NCI-H345 (cell line): ENCODE measurements at places on chromosomes 5 and 9.

DNA sequence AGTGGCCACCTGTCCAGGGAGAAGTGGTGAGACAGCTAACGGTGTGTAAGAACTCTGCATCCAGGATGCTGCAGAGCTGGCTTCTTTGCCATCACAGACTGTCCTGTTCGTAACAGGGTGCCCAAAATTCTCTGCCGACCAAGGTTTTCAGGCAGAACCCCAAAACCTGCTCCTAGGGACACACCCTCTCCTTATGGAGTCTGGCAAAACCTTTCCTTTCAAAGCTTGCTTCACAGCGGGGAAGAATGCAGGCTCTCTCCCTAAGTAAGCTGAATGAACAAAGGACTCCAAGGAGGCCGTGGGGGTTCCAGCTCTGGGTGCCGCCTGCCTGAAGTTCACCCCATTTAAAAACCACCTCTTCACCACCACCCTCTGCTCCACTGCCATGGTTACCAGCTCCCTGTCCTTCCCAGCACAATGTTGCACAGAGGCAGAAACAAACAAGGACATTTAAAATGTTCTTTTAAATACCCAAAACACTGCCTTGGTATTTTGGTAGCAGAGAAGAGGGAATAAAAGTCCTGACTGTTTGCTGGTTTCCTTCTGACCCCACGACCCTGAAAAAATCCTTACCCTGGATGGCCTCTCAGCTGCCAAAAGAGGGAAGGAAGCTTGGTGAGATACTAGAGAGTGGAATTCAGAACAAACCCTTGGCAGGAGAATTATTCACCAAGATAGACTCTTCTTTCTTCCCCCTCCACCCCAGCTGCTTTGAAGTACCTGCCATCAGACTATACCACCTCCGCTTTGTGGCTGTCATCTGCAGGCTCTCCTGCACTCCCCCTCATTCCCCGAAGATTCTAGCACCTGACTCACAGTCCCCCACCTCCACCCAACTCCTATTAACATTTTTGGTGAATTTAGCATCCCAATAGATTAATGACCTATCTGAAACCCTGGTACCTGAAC lies 7.1 kb upstream of the KLF9 start:
- peak; percentile 20 for DNase-seq

- DNase-seq: no peak
Measured at GRCh38 chr5:32909207-32909606, 198.1 kb downstream of the NPR3 start.

DNA sequence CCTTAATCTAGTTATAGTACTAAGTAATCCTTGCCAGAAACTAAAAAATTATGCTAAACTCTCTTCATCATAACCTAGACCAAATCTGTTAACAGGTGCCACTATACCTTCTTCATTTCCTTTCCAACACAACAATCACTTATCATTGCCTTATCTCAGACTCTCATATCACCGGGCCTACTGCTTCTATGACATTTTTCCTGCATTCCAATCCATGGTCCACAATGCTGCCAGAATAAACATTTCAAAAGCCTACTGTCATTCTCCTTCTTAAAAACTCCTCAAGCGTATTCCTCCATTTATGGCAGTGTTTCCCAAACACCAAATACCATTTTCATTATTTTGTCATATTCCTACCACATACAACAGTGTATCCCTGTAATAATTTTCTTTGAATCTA lies 6.5 kb downstream of the PPP6C start:
- no peak for DNase-seq

- DNase-seq: no peak
Measured at GRCh38 chr5:122202952-122203351, 73.6 kb downstream of the ZNF474 start.

GRCh38 chr5:143057580-143057999 lies 287.4 kb downstream of the ARHGAP26 start:
- no peak for DNase-seq

DNA sequence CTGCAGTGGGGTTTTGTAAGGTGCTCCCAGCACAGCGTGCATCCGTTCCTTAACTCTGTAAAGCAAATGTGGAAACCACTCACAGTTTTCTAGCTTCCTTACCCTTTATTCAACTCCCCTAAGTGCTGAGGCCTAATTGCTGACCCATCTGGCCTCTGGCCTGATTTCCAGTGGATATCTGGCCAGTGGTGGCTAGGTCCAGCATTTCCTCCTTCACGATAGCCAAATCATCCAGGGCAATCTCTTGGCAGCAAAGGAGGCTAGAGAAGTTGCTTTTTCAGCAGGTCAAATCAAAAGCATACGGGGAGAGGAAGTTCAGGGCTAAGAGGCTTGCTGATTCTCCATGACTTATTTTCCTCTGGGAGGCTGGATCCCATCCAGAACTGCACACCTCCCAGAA lies 286.3 kb upstream of the VLDLR start:
- no peak for DNase-seq

- DNase-seq: no peak
Measured at GRCh38 chr9:112011051-112011620, 114.5 kb downstream of the UGCG start.

DNA sequence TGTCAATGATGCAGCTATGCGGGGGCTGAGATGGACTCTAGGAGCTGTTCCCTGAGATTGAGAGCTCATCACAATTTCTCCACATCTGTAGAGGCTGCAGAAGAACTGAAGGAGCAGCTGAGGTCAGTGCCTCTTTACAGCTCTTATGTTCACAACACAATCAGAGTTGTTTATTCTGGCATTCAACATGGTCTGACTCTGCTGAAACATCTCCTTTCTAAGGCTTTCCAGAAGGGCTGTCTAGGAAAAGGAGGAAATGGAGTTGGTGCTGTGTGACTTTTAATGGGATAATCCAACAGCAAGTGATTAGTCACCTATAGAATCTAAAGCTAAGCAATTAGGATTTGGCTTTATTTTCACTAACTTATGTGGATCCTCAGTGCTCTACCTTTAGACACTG lies 6.0 kb downstream of the POU5F2 start:
- no peak for DNase-seq

- no peak for DNase-seq
Measured at GRCh38 chr5:88374391-88374790, 105.7 kb upstream of the TMEM161B start.

DNA sequence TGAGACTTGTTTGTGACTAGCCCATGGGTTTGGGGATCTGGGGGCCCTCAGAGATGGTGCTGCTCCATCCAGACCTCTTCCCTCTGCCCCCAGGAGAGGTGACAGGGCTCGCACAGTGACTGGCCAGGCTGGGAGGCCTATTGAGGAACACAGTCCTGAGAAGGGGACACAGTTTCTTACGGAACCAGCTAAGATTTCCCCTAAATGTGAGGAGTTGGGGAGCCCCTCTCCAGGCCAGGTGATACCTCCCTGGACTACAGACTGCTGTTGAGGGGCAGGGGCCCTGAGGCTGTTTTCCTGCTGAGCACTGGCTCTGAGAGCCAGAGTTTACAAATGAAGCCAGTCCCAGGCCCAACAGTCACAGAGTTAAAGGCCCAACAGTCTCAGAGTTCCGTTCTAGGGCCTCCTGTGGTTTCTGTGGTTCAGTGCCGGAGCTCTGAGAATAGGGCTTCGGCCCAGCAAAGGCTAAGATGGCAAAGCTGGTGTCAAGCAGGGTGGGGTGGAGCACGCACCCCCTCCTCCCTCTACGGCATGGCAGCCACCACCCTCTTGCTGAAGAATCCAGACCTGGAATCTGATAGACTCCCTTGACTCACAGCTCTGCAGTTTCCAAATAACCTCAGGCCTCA lies 1.1 kb upstream of the SEMA4D start:
- DNase-seq: no peak

- DNase-seq: no peak
Measured at GRCh38 chr9:32424616-32425015, 40.2 kb downstream of the ACO1 start.

GRCh38 chr5:169697976-169698375 lies 60.9 kb downstream of the DOCK2 start:
- no peak for DNase-seq

DNA sequence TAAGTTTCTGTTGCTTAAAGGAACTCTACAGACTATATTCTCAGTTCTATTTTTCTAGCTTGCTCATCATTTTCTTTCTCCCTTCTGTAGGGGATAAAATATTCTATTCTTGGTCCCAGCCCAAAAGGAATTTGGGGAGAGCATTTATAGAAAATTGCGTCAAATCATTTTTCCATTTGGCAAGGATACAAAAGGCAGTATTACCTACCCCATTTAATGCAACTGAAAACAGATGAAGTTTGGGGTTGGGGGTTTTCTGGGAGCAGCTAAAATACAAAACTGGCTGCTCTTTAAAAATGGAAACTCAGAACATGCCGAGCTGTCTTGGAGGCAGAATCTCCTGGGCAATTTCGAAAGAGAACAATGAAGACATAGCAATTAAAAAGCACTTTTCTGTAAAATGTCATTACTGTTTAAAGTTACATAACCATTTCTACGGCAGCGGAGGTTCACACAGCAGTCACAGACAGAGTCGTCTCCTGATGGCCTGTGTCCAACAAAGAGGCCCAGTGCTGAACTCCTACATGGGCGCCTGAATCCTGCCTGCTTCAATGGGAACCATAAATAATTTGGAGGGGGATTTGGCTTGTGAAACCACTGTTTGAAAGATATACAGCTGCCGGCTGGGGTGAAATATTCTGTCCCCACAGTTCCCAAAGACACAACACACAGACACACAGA lies 152.4 kb downstream of the BRINP1 start:
- no peak for DNase-seq

DNA sequence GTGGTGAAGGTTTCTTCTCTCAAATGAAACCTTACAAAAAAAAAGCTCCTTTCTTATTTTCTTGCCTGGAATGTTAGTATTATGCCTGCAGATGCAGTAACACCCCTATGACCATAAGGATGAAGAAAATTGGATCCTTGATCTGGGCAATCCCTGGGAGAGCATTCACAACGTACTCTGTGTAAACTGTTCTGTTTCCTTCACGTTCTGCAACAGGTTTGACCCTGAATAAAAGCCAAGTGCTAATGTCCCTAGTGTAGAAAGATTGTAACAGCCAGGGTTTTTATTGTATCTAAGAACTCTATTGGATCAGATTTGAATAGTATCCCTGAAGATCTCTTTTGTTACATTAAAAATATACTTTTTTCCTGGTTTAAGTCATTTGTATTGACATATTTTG lies 1639.6 kb upstream of the ACO1 start:
- no peak for DNase-seq
